ENCODE measurements at places on chromosomes 1 and 21.

DNA sequence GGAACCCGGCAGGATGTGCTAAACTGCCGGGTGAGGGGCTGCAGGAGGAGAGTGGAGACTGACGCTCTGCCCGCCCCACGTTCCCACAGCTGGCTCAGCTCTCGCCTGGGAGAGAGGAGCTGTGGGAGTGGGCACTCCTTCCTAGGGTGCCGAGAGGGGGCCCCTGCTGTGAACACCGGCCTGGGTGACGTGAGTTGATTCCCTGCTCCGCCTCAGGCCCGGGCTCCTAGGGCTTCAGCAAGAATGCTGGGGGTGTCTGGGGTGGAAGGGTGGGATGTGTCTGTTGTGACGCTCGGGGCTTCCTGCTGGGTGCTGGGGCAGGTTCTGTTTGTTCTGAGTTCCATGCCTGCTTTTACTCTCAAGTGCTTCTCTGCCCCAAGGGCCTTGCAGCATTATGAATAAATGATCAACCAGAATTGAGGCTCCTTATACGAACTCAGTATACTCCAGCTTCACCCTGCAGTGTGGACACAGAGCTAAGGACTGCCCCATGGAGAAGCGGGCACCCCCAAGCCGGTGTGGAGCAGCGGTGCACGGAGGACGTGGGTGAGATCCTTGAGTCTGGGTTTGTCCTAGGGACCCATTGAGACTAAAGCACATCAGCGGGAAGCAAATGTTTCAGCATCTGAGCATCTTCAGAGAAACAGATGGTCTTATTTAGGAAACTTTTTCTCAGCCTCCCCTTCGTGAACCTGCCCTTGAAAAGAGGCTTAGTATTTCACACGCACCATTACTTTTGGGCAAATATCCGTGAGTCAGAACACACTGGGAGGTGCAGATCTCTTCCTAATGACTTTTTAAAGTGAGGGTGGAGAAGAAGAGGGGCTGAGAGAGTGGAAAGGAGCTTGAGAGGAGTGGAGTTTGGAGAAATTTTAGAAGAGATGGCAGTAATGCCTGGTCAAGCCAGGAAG is 41.7 kb downstream of the SYT6 start:
- DNase-seq, result no peak
- H3K27me3 ChIP-seq, result no peaks in the 10 kb centered on the region
- H3K27ac ChIP-seq, result no peak overlapping the region
- no peaks in the 10 kb centered on the region for H3K36me3 ChIP-seq

- no peak for DNase-seq
- no peaks in the 10 kb centered on the region for H3K36me3 ChIP-seq
- no peak overlapping the region for H3K27ac ChIP-seq
- H3K4me1 ChIP-seq, result no peaks in the 10 kb centered on the region
- H3K4me3 ChIP-seq, result no peak overlapping the region
- no peaks in the 10 kb centered on the region for H3K27me3 ChIP-seq
Measured at GRCh38 chr1:3133686-3134085, 64.7 kb downstream of the PRDM16 start.

- no peak for DNase-seq
- no peak overlapping the region for H3K4me3 ChIP-seq
- H3K27me3 ChIP-seq, result no peaks in the 10 kb centered on the region
- H3K36me3 ChIP-seq, result no peaks in the 10 kb centered on the region
Measured at GRCh38 chr1:179303200-179303785, 9.7 kb downstream of the SOAT1 start.

GRCh38 chr1:183124259-183124658 is 61.8 kb upstream of the LAMC2 start:
- no peaks in the 10 kb centered on the region for H3K4me1 ChIP-seq
- H3K36me3 ChIP-seq, result no peaks in the 10 kb centered on the region
- no peak for DNase-seq
- H3K27ac ChIP-seq, result no peak overlapping the region
- no peak overlapping the region for H3K4me3 ChIP-seq

DNA sequence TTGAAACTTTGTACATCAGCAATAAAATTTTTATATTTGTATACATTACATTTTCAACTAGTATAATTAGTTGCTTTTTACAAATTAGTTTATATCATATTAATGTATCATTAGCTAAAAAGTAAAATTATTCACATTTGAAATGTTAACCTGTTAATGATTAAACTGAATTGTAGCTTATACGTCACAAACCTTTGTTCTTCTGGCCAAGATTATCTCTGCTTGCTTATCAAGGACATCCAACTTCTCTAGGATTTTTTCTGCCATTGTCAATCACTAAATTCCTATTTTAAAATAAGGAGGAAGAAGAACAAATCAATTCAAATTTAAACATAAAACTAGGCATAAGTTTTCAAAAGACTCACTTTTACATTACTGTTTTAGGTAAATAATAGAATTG is 7.8 kb downstream of the C1orf141 start:
- H3K27me3 ChIP-seq, result no peaks in the 10 kb centered on the region
- no peaks in the 10 kb centered on the region for H3K36me3 ChIP-seq
- H3K4me3 ChIP-seq, result no peak overlapping the region
- DNase-seq, result no peak
- no peak overlapping the region for H3K27ac ChIP-seq

DNA sequence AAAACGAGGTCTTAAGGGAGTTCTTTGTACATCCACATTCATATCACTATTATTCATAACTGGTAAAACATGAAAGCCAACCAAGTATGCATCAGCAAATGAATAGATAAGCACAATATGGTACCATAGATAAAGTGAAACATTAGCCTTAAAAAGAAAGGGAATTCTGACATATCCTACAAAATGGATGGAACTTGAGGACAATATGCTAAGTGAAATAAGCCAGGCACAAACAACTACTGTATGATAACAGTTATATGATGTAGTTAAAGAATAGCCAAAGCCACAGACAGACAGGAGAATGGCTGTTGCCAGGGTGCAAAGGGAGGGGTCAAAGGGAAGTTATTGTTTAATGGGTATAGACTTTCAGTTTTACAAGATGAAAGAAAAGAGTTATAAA is 148.9 kb downstream of the EIF4G3 start:
- DNase-seq, result no peak
- no peak overlapping the region for H3K4me3 ChIP-seq
- H3K27me3 ChIP-seq, result no peaks in the 10 kb centered on the region
- no peaks in the 10 kb centered on the region for H3K4me1 ChIP-seq
- H3K27ac ChIP-seq, result no peak overlapping the region
- H3K36me3 ChIP-seq, result no peaks in the 10 kb centered on the region

- no peaks in the 10 kb centered on the region for H3K36me3 ChIP-seq
- H3K4me3 ChIP-seq, result no peak overlapping the region
- DNase-seq, result no peak
- peaks cover 6% of the 10 kb centered on the region for H3K27me3 ChIP-seq
Measured at GRCh38 chr1:38310079-38310478, 263.5 kb upstream of the POU3F1 start.

DNA sequence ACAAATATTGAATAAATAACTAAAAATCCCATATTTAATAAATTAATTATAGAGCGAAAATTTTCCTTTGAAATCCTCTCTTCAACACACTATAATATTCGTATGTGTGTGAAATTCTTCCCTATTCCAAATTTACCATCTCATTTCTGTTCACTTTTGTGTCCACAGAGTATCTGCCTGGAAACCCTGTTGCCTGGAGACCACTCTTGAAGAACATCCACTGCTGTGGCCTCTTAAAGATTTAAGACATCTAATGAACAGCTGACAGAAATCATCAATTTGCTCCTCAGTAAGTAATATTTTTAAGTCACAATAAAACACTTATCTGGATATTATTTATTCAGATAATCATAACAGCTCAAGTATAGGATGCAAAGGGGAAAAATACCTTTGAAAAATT is 69.7 kb downstream of the CYYR1 start:
- H3K4me3 ChIP-seq, result no peak overlapping the region
- no peak overlapping the region for H3K27ac ChIP-seq
- H3K36me3 ChIP-seq, result no peaks in the 10 kb centered on the region
- no peaks in the 10 kb centered on the region for H3K27me3 ChIP-seq
- H3K4me1 ChIP-seq, result no peaks in the 10 kb centered on the region

GRCh38 chr1:43065616-43066399 is 106.3 kb downstream of the EBNA1BP2 start:
- no peak overlapping the region for H3K4me3 ChIP-seq
- no peak for DNase-seq
- no peaks in the 10 kb centered on the region for H3K36me3 ChIP-seq

- H3K27me3 ChIP-seq, result no peaks in the 10 kb centered on the region
- H3K4me1 ChIP-seq, result no peaks in the 10 kb centered on the region
- no peak overlapping the region for H3K27ac ChIP-seq
- DNase-seq, result no peak
Measured at GRCh38 chr1:239772446-239772845, 319.2 kb upstream of the FMN2 start.

DNA sequence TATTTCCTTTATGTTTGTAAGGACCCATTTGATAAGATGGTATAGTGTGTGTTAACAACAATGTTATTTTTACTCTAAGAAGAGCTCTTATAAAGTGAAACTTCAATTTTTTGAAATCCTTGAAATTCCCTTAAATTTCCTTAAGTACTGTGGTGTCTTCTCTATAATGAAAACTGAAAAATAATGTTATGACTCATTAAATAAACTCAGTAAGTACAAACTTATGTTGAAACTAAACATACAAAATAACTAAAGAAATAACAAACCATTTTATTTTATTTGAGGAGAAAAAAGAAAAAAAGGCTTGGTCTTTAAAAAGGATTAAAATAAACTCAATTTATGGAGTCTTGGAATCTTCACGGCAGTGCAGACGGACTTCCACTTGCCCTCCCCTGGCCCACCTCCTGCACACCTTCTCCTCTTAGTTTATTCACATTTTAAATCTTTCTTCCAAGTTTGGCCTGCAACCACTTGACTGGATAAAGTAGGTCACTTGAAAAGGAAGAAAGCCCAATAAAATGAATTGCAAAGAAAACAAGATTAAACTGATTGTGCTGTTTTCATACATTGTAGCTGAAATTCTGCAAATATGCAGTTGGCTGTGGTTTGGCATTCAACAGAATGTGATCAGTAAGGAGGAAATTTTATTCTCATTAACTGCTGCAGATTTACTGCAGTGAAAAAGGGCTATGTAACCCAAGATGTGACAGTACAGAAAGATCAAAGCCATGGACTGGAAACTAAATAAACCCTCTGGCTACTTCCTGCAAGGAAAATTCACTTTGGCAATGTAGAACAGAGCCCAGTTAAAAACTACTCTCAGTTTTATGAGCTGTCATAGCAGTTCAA is 48.5 kb upstream of the SCYL3 start:
- H3K4me3 ChIP-seq, result no peak overlapping the region
- peaks cover 2% of the 10 kb centered on the region for H3K36me3 ChIP-seq
- H3K4me1 ChIP-seq, result no peaks in the 10 kb centered on the region
- DNase-seq, result no peak
- H3K27ac ChIP-seq, result no peak overlapping the region
- H3K27me3 ChIP-seq, result no peaks in the 10 kb centered on the region

DNA sequence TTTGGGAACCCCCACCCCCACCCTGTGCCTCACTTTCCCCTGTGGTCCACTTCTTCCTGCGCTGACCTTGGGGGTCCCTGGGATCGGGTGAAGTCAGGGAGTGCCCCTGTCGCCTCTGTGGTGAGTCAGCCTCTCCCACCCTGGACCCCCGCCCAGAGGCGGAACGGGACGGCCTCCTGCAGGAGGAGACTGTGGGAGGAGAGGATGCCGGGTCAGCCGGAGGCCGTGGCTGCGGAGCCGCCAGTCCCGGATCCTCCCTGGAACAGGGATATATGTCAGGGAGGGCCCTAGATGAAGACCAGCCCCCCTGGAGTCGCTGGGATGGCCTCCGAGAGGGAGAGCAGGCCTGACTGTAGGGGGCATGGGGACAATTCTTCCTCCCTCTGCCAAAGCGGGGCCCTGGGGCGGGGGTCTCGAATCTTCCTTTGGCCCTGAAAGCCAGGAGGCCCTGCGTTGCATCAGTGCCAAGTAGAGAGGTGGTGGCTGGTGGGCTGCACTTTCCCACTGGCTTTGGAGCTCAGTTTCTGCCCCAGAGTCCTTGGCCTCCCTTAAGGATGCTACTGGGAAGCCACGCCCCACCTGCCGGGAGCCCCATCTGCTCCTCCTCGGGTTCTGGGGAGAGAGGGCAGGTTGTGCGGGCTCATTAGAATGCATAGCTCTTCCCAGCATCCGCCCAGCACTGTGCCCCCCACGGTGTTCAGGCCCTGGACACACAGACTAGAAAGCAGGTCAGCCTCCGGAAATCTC is 930 bp downstream of the ARHGEF10L start:
- DNase-seq, result no peak
- H3K4me1 ChIP-seq, result peaks cover 4% of the 10 kb centered on the region
- no peak overlapping the region for H3K4me3 ChIP-seq

- H3K4me3 ChIP-seq, result no peak overlapping the region
- no peak for DNase-seq
- no peaks in the 10 kb centered on the region for H3K27me3 ChIP-seq
- no peak overlapping the region for H3K27ac ChIP-seq
Measured at GRCh38 chr1:28323720-28324119, 5.1 kb upstream of the MED18 start.

- H3K4me1 ChIP-seq, result no peaks in the 10 kb centered on the region
- no peak overlapping the region for H3K27ac ChIP-seq
- no peak overlapping the region for H3K4me3 ChIP-seq
- H3K27me3 ChIP-seq, result peaks cover 61% of the 10 kb centered on the region
Measured at GRCh38 chr1:112744009-112744578, 29.0 kb upstream of the PPM1J start.

DNA sequence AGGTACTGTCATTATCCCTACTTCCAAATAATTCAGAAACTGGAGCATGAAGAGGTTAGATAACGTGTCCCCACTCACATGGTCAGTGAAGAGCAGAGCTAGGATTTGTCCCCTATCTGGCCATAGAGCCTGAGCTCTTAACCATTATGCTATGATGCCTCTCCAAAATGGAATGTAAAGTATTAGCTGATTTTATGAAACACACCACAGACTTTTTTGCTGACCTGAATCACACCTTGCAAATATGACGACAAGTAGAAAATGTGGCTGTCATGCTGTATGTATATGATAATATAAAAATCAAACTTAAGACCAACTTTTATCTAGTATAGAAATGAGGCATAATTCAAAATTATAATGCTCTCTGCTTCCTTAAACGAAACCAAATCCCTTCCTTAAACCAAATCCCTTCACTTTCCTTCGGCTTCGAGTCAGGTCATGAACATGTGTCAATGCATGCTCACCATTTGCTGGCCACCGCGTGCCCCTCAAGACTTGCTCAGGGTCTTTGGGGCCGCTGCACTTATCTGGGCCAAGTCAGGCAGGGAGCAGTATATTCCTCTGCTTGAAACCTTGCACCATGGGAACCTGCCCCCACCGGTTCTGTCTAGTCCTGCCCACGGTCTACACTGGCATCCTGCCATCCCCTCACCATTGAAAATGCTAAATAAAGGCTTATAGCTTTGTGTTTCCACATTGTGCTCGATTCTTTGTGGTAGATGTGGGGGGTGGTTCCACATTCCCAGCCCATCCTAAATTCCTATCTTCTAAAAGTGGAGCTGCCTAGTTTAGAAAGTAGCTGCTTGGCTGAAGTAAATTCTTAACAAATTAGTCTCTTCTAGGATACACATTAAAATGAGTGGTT is 1.6 kb upstream of the TMCC2 start:
- H3K36me3 ChIP-seq, result no peaks in the 10 kb centered on the region
- no peak overlapping the region for H3K27ac ChIP-seq
- H3K4me1 ChIP-seq, result peaks cover 14% of the 10 kb centered on the region
- H3K27me3 ChIP-seq, result peaks cover 24% of the 10 kb centered on the region
- DNase-seq, result no peak
- no peak overlapping the region for H3K4me3 ChIP-seq
